ENCODE measurements at places on chromosomes 11 and 22. TPM values are rescaled to one million over a fixed set of nuclear protein-coding genes. Genes with fewer than 3 reads are reported as not detected.

- ATAC-seq, result no peak
These were observed 111.3 kb downstream of the WNT7B start for GRCh38 chr22:45865561-45866125.

GRCh38 chr11:9703280-9703679 is 39.4 kb downstream of the SWAP70 start:
- no peak for ATAC-seq

DNA sequence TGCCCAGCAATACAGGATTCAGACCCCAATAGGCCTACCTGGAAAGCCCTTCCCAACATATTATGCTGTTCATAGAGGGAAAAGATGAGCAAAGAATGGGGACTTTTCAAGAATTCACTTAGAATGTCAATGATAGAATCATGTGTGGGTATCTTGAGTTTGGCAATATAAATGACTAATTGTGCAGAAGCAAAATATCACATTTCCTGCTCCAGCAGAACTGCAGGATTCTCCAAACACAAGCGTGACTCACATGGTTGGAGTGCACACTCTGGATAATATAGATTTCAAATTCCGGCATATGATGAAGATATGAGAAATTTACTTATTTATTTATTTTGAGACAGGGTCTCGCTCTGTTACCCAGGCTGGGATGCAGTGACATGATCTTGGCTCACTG is 12.5 kb upstream of the APOL5 start:
- ATAC-seq, result no peak

ARHGEF12 gene
- 89.7 TPM for total RNA-seq

SMC1B gene
- total RNA-seq, result 0.07 TPM
